ENCODE measurements at places on chromosomes 3 and 15.

DNA sequence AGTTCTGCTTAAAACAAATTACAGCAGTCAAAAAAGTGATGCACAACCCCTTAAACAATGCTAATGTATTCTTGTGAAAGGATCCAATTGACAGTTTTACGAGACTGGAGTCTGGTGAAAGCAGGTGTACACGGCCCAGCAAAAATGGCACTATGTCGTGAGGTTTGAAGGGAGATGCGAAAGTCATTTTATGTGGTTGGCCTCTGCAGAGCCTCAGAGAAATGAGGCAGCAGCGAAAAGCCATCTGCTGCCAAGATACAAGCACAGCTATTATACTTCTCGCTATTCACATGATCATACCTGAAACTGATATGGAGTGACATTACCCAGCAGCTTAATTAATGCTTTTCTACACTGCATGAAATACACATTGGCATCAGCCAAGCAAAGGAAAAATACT, 36.4 kb downstream of the MECOM start:
- no peak for DNase-seq

DNA sequence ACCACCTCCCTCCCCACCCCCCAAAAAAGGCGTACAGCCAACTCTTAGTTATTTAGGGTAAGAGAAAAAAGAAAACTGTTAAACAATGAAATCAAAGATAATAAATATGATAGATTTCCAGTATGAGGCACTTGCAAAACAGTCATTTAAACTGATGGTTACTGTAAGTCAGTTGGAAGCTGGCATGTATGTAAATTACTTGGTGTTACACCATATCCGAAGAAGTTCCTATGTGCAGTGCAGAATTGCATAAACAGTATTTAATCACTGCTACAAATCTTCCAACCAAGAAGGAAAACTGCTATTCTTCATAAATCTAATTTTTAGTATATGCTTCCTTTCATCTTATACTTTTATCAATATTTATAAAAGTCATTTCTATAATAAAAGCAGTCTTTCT, 62.0 kb downstream of the LEO1 start:
- no peak for DNase-seq

DNA sequence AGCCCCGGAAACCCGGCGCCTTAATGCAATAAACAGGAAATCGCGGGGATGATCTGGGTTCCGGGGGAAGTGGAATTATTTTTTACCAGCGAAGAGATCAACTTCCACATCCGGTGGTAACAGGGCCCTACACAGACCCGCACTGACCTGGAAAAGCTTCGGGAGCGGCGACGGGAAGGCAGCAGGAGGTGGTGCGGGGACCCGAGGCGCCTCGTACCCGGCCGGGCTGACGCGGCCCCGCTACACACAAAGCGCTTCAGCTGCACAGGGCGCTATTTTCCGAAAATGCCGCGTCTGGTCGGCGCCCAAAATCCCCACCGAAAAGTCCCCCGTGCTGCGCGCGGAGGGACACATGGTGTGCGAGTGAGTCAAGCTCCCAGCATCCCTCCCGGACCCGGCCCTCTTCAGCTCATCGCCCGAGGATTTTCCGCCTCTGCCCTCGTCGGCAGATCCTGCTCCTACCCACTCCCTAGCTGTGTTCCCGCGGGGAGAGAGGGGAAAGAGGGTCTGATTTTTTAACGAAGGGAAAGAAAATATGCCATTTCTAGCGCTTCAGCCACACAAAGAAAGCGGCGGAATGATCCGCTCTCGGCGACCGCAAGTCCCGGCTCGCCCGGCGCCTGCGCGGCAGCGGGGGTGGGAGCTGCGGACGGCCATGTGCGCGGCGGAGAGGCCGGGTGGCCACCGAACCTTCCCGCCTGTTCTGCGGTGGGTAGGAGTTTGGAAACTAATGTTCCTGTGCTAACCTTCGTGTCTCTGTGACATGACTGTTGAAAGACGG, at the start of gene GABPB1:
GABPB1 (minus strand) TSS at position 361 of the 781 bp plus-strand sequence. CDS start 45,400 bp downstream, outside the sequence.
- DNase-seq: peak; percentile 96

DNA sequence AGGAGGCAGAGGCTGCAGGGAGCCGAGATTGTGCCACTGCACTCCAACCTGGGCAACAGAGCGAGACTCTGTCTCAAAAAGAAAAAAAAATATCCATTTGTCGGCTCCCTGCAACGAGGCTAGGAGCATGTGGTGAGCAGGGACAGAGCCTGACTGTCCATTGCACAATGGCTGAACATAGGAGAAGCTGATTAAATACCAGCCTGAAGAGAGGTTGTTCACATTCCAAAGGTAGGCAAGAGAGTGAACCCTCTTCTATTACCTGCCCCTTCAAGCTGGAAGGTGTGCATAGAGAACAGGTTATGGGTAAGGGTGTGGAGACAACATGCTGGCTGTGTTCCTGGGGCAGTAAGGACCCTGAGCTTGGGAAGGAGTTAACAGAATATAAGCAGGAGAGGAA, 78.7 kb downstream of the DAPK2 start:
- DNase-seq: peak; percentile 5

DNA sequence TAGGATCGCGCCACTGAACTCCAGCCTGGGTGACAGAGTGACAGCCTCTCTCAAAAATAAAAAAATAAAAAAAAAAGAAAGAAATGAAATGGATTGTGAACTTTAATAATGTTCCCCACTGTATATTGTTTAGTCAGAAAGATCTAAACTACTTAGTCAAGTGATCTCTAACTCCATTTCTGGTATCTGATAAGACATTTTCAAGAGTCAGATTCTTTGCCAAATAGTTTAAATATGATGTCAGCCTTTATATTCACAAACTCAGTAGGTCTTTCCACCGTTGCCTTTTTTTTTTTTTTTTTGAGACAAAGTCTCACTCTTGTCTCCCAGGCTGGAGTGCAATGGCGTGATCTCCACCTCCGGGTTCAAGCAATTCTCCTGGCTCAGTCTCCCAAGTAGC, 29.0 kb upstream of the OSBPL11 start:
- DNase-seq: no peak

DNA sequence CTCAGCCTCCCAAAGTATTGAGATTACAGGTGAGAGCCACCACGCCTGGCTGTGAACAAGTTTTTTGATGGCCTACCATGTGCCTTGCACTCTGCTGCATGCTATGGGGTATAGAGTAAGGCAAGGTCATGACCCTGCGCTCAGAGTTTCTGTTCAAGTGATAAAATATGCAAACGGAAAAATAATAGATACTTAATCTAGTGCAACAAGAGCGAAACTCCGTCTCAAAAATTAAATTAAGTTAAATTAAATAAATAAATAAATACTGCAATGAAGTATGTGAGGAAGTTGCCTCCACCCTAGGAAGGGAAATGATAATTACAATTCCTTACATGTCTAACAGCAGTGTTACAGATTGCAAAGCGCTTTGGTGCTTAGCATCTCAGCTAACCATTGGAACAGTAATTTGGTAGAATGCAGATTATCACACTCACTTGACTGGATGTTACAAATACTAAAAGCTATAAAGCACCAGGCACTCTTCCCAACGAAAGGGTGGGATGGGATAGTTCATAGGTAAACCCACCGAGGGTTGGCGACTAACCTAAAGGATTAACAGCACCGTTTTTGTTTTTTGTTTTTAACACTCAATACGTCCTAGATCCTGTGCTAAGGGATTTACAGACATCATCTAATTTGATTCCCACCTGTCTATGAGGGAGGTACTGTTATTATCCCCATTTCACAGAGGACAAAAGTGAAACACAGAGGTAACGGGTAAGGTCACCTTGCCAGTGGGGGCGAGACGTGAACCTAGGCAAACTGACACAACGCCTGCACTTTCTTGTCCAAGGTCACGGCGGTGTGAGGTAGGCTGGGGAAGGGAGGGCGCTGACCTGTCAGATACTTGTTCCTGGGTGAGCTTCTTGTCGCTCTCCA, 793 bp upstream of the FANCD2 start:
- DNase-seq: no peak

DNA sequence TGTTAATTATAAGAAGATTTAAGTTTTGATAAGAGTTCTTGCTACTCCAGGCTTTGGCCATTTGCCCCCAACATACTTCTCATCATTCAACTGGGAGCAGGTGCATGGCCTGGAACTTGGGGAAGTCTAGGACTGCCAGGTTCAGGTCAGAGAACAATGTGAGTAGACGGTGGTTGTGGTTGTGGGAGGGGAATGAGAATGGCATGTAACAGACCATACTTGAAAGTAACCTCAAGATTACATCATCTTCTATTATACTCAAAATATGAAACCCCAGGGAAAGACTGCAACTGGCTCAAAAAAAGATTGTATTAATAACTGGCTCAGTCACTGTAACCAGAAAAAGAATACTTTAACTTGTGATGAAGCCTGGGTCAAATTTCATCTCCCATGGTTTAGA, 364.9 kb upstream of the DPPA4 start:
- DNase-seq: no peak

GRCh38 chr3:107208796-107209195, 168.4 kb upstream of the CCDC54 start:
- DNase-seq: no peak

GRCh38 chr15:49918121-49918520, 200.9 kb downstream of the ATP8B4 start:
- DNase-seq: no peak

DNA sequence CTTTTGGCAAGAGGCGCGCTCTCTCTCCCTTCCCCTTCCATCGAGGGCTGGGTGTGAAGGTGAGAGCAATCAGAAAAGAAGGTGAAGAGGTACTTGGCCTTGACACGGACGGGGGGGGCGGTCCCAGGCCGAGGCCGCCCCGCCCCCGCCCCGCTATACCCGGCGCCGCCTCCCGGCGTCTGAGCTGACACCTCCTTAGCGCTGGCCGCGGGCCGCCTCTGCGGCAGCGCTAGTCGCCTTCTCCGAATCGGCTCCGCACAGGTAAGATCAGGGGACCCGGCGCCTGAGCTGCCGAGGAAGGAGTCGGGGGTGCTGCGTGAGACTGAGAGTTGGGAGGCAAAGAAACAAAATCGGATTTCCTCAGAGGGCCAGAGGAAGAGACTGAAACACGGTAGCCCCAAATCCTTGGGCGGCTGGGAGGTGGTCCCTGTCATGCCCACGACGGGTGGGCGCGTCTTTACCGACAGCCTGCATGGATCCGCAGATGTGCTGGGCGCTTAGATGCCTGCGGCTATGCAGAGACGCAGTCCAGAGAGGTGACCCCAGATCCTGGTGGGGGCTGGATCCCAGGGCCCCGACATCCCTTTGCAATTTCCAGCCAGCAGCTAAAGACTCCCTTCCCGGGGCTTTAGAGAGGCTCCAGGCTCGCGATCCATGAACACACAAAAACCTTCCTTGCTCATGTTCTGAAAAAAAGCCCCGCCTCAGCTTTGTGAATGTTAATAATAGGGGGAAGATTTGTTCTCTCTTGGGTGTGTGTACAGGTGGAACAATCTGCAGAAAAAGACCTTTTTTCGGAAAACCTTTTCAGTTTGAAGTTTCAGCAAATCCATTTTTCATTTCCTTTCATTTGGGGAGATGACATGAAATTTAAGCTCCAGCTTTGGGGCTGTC, at the start of gene ENTPD3:
ENTPD3 (plus strand) TSS at position 184 of the 894 bp plus-strand sequence. CDS start 874 bp downstream, outside the sequence.
- no peak for DNase-seq

DNA sequence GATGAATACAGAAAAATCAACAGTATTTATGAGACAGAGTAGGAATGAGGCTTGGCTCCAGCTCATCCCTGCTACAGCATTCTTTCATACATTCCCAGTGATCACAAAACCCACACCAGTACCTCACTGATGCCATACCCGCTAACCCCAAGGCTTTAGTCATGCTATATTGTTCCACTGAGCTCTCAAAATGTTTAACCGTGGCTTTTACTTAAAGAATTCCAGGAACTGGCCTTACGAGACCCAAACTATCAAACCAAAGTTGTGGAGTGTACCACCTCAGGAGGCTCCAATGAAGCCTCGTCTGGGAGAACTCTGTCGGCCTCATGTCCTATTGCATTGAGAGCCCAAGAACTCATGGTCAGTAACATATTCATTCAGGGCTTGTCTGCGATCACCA, 278.9 kb downstream of the ULK4 start:
- DNase-seq: no peak

DNA sequence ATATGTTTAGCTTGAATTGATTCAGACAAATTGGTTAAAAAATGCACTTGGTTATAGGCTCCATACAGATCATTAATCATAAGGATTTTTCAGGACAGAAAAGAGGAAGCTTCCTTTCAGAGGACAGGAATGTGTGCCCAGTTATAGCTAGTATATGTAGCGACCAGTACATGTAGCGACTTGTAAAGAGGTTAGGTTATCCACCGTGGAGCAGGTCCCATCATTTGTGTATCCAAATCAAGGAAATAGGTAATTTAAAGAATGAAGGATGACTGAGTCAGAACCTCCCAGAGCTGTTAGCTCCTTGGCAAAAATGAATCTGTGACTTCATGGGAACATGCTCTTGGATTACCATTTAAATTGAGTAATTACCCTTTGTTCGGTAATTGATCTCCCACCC, 15.8 kb upstream of the P2RY12 start:
- no peak for DNase-seq

GRCh38 chr3:107429320-107430181, 52.3 kb downstream of the CCDC54 start:
- peak; percentile 52 for DNase-seq

DNA sequence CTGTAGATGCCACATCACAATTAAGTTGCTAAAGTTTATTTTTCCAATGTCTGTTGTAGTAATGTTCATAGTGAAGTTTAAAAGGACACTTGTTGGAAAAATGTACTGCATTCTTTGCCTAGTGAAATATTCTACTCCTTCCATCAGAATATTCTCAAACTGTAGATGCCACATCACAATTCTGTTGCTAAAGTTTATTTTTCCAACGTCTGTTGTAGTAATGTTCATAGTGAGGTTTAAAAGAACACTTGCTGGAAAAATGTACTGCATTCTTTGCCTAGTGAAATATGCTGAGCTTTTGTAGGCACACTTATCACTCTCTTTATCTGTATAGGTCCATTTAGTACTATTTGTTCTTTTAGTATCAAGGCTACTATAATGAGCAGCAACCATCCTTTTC, 836.1 kb downstream of the NAALADL2 start:
- no peak for DNase-seq

- DNase-seq: no peak
Measured at GRCh38 chr3:170734735-170735065, 135.3 kb downstream of the RPL22L1 start.

- DNase-seq: no peak
Measured at GRCh38 chr3:5498981-5499380, 311.5 kb downstream of the EDEM1 start.

- DNase-seq: no peak
Measured at GRCh38 chr3:110521019-110521418, 550.6 kb upstream of the NECTIN3 start.

DNA sequence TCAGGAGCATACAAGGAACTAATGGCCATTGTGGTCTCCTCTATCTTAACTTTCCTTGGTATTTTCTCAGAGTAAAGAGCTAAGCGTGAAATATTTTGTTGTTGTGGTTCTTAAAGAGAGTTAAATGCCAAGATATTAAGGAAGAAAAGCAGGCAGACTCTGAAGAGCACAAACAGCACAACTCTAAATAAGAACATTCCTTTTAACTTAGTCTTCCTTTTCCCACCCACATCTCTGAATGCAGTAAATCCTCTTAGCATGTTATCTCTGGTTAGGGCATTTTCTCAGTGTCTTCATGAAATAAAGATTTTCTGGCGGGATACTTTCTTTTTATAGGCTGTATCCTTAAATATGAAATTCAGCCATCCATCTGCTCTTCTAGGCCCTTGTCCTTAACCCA, 1.5 kb downstream of the GPR87 start:
- DNase-seq: no peak

- peak; percentile 48 for DNase-seq
Measured at GRCh38 chr15:51223771-51224229, 114.6 kb downstream of the CYP19A1 start.
